ENCODE measurements at places on chromosomes 12 and 14. TPM values are rescaled to one million over a fixed set of nuclear protein-coding genes. Genes with fewer than 3 reads are reported as not detected.

GRCh38 chr12:69066492-69067373 lies 133.8 kb upstream of the CPM start:
- H3K36me3 ChIP-seq, result no peaks in the 10 kb centered on the region
- H3K4me1 ChIP-seq, result no peaks in the 10 kb centered on the region
- DNase-seq, result no peak
- H3K27me3 ChIP-seq, result no peaks in the 10 kb centered on the region
- no peak overlapping the region for H3K27ac ChIP-seq

GRCh38 chr12:19165451-19165850 lies 35.9 kb downstream of the PLEKHA5 start:
- H3K4me1 ChIP-seq, result no peaks in the 10 kb centered on the region
- DNase-seq, result no peak
- H3K27ac ChIP-seq, result no peak overlapping the region
- no peak overlapping the region for H3K4me3 ChIP-seq
- H3K27me3 ChIP-seq, result no peaks in the 10 kb centered on the region

GRCh38 chr14:89794096-89794495 lies 160.4 kb downstream of the EFCAB11 start:
- H3K27me3 ChIP-seq, result no peaks in the 10 kb centered on the region
- no peak overlapping the region for H3K4me3 ChIP-seq
- H3K4me1 ChIP-seq, result no peaks in the 10 kb centered on the region
- no peak overlapping the region for H3K27ac ChIP-seq
- no peak for DNase-seq

DNA sequence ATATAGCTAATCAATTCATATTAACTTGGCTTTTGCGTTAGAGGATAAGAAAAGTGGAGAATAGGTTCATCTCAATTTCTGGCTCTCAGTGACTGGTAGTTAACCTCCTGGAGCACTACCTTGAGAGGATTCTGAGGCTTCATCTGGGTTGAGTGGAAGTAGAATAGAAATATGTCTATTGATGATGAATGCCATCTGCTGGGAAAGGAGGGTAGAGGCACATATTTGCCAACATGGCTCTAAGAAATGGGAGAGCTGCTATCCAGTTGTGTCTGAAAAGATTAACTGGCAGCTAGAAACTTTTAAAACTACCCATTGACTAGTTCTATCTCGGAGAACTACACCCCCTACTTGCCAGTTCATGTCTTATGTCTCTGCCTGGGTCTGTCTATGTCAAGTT lies 530.1 kb downstream of the NRXN3 start:
- no peaks in the 10 kb centered on the region for H3K4me1 ChIP-seq
- no peaks in the 10 kb centered on the region for H3K36me3 ChIP-seq
- no peak for DNase-seq
- H3K4me3 ChIP-seq, result no peak overlapping the region

GRCh38 chr12:28851781-28852180 lies 297.3 kb upstream of the FAR2 start:
- H3K27ac ChIP-seq, result no peak overlapping the region
- no peaks in the 10 kb centered on the region for H3K4me1 ChIP-seq
- DNase-seq, result no peak
- no peaks in the 10 kb centered on the region for H3K27me3 ChIP-seq
- H3K36me3 ChIP-seq, result no peaks in the 10 kb centered on the region

Gene HOXC5
- polyA plus RNA-seq, result 0.07 TPM

Measured in fibroblast of lung (primary cell).